ENCODE measurements at places on chromosomes 5 and 9. TPM values are rescaled to one million over a fixed set of nuclear protein-coding genes. Genes with fewer than 3 reads are reported as not detected.

The PCDHGC4 gene
- total RNA-seq = 0.18 TPM

The SETD9 gene
- 57.0 TPM for total RNA-seq

The NTNG2 gene
- 1.9 TPM for total RNA-seq

The URM1 gene
- total RNA-seq = 58.5 TPM

The BASP1 gene
- total RNA-seq = 114 TPM

The PTGES2 gene
- total RNA-seq = 136 TPM

The REEP2 gene
- total RNA-seq = 12.3 TPM

The EPB41L4B gene
- total RNA-seq = 12.9 TPM

The FAM151B gene
- 7.0 TPM for total RNA-seq

The OLFML2A gene
- total RNA-seq = 3.9 TPM

The PLAC8L1 gene
- 0.83 TPM for total RNA-seq

The LRRC70 gene
- total RNA-seq = 1.1 TPM

The ORM2 gene
- not detected for total RNA-seq

The LOX gene
- total RNA-seq = 59.7 TPM

The SIL1 gene
- total RNA-seq = 28.7 TPM

The PCDHAC2 gene
- 1.2 TPM for total RNA-seq

The PCDH1 gene
- total RNA-seq = 2.7 TPM

The FOXI1 gene
- not detected for total RNA-seq

All from Daoy (cell line).